ENCODE measurements at places on chromosomes 3 and 15.

DNA sequence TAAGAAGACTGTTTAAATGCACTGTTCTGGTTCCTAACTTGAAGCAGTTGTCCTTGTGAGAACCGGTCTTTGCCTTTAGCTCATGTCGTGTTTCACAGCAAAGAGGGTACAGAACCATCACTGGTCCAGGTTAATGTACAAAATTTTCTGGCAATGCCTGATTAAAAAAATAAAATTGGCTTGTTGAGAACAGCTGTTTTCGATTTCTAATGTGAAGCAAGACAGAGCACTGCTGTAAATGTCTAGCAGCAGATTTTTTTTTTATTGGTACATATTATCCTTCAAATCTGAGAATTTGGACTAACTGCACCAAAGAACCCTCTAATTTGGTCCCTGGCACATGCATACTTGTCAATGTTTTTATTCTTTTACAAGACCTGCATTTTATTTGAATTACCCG, 103.3 kb downstream of the STT3B start:
- DNase-seq, result no peak

GRCh38 chr3:46549989-46550388, 16.1 kb downstream of the LRRC2 start:
- DNase-seq, result no peak

DNA sequence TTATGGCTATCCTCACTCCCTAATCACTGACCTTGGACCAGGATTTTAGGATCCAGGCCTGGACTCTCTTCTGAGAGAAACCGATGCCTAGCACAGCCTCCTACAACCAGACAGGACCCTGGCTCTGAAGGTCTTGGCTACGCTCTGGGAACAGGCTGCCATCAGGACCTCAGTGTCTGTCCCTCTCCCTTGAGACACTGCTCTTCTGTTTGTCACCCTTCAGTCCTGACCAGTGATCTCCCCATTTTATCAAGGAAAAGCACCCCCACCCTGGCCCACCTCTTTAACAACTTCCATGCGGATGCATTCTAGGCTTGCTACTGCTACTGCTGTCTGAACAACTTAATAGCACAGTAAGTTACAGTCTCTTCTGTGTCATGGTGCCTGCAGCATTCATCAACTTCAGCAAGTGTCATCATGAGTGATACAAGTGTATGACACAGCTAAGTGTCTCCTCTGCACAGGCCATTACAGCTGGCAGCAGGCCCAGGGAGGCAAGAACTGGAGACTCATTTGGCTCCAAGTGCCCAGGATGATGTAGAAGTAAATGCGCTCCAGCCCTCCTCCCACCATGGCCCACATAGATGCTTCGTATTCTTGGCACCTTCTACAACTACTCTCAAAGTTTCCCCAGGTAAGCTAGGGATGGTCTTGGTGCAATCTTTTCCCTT, 302.4 kb downstream of the EPHB1 start:
- DNase-seq, result no peak

GRCh38 chr3:59749291-59749690, 699.5 kb upstream of the CFAP20DC start:
- DNase-seq, result no peak

DNA sequence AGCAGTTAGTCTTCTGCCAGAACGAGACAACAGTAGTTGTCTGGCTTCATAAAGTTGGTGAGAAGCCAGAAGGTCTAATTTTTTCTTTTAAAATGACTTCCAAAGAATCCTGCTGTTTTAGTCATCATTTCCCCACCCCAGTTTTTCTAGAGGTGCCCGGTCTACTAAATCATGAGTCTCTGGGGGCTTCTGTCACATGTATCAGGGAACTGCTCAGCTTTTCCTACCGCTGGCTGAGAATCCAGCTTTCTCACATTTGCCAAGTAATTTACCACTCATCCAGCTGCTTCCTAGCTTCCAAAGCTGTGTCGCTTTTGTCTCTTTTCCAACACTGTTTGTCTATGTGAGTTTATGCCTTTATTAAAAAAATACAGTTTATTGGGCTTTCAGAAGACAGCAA, 183.3 kb downstream of the NSUN3 start:
- no peak for DNase-seq

DNA sequence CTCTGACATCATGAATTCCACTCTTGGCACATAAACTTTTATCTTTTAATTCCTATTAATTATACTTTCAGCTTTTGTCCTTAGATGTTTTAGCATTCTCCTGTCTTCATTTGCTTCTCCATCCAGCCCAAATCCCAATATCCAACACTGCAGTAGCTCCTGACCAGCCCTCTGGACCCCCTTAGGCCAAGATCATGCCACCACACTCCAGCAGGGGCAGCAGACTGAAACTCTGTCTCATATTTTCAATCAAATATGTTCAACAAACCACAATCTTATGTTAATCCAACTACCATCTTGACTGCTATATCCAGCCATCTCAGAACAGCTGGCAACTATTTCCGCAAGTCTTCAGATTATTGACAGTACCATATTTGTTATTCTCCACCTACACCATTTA, 315.8 kb upstream of the ROBO2 start:
- no peak for DNase-seq

GRCh38 chr3:14151471-14152083, 26.7 kb downstream of the TMEM43 start:
- no peak for DNase-seq

DNA sequence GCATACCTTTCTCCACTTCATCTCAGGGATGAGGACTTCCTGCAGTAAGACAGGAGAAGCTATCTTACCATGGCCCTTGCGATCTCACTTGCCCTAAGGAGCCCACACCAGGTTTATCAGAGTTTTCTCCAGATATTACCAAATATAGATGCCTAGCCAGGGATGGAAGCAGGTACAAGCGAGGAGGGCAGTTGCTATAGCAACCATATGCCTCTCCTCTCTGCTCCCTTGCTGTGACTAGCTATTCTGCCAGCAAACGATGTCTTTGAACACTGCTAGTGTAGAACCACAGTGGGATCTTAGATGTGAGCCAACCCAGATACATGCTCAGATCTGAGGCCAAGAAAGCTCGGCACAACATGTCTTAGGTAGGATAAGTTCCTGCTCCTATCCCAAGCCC, 33.9 kb downstream of the GRAMD2A start:
- DNase-seq, result no peak

- DNase-seq, result no peak
Measured at GRCh38 chr3:61615643-61616042, 54.3 kb downstream of the PTPRG start.

DNA sequence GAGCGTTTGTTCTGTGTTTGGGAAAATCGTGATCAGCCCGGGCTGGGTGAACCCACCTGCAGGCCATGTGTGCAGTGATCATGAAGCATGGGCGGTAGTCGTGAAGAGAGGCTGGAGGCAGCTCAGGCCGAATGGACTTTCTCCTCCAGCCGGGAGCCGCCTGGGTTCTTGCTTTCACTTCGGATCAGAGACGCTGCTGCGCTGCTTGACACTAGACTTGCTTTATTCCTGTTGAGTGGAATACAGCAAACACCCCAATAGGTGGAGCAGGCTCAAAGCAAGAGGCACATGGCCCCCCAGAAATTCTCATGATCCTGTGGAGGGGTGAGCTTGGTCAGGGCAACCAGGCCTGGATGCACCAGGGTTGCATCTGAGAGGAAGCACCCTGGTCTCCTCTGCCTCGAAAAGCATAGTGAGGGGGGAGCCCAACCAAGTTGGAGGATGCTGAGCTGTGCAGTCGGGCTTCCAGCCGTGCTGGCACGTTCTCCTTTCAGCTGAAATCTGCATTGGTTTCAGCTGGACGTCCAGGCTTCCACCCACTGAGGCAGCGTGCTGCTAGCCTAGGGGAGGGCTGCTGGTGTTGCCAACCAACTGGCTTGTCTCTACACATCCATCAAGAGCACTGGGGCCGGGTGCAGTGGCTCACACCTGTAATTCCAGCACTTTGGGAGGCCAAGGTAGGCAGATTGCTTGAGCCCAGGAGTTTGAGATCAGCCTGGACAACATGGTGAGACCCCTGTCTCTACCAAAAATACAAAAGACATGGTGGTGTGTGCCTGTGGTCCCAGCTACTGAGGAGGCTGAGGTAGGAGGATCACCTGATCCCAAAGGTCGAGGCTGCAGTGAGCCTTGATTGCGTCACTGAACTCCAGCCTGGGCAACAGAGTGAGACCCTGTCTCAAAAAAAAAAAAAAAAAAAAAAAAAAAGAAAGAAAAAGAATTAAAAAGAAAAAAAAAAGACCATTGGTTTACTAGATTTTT, 2.8 kb upstream of the NRROS start:
- DNase-seq, result peak; percentile 33

DNA sequence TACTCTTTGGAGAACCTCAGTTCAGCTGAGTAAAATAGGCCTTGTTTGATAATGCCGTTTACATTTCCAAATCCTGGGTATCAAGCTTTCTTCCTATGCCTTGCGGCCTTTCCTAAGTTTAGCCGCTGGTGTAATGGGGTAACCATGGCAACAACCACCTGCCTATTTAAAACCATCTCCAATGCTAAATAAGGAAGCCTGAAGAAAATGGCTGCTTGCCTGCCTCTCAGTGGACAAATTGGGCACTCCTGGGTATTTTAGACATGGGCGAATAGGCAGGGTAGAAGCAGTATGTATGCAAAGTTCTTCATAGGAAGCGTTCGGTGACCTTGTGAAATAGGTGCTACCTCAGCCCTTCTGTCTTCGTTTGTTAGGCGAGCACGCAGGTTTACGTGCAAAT, 122.7 kb downstream of the DGKG start:
- no peak for DNase-seq

GRCh38 chr15:67331676-67332075, 77.1 kb downstream of the IQCH start:
- no peak for DNase-seq

- no peak for DNase-seq
Measured at GRCh38 chr3:187705164-187705563, 2.8 kb upstream of the RTP2 start.
